ENCODE measurements at places on chromosomes 2 and 18. TPM values are rescaled to one million over a fixed set of nuclear protein-coding genes. Genes with fewer than 3 reads are reported as not detected.

DNA sequence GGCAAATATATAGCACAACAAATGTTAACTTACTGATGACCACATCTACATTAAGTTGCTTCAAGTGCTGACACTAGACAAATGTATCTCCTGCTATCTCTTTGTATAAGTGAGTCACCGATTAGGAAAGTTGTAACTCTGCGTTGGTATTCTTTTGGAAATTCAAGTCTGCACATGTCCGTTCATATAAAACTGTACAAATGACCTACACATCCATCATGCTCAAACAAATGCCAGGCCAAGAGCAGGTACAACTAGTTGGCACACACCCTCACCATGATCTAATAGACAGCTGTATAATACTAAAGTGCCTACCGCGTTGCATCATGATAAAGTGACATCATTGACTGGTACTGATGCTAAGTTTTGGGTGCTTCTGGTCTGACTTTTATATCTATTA lies 141.1 kb downstream of the RBMS1 start:
- DNase-seq = no peak

GRCh38 chr2:64327510-64328414 lies 126.2 kb upstream of the LGALSL start:
- DNase-seq = peak; percentile 83

Gene DUSP11
- total RNA-seq = 27.1 TPM

Gene EPB41L3
- total RNA-seq = 61.2 TPM

- no peak for DNase-seq
Measured at GRCh38 chr18:40375837-40376236, 1579.2 kb upstream of the PIK3C3 start.

Gene GALNT13
- 14.2 TPM for total RNA-seq

Gene KLF11
- 10.7 TPM for total RNA-seq

Gene FAM237A
- total RNA-seq = not detected

Gene TUBA4B
- total RNA-seq = not detected

GRCh38 chr18:79420033-79420745 lies 24.5 kb downstream of the NFATC1 start:
- DNase-seq = no peak

DNA sequence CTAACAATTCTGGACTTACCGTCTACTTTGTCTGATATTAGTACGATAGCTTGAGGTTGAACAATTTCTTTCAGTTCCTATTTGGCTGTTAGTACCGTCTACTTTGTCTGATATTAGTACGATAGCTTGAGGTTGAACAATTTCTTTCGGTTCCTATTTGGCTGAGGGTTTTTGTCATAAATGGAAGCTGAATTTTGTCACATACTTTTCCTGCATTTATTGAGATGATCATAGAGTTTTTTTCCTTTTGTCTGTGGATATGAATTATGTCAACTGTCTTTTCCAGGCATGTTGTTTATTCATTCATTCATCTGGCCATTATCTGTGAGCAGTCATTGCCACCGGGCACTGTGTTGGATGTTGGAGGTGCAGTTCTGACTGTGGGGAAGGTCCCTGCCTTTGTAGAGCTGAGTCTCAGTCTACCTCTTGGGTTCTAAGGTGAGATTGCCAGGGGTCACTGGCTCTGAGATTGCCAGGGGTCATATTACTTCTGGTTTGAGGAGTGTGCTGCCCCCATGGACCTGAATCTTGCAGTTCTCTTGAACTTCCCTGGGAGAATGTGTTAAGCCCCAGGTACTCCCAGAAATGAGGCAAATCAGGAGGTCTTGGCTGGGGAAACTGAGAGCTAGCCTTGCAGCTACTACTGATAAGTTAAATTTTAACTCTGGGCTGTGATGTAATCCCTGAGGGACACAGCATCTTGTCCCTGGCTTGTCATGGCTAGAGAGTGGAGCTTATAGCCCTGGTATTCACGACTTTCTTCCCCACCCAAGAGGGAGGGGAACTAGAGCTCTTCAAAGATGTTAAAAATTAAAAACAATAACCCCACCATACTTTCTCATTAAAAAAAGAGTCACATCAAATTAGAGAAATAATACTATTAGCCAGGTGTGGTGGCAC lies 89.1 kb upstream of the MBOAT2 start:
- no peak for DNase-seq

Gene TRIM43
- 1.1 TPM for total RNA-seq

GRCh38 chr18:39805218-39805617 lies 2149.8 kb upstream of the PIK3C3 start:
- no peak for DNase-seq

DNA sequence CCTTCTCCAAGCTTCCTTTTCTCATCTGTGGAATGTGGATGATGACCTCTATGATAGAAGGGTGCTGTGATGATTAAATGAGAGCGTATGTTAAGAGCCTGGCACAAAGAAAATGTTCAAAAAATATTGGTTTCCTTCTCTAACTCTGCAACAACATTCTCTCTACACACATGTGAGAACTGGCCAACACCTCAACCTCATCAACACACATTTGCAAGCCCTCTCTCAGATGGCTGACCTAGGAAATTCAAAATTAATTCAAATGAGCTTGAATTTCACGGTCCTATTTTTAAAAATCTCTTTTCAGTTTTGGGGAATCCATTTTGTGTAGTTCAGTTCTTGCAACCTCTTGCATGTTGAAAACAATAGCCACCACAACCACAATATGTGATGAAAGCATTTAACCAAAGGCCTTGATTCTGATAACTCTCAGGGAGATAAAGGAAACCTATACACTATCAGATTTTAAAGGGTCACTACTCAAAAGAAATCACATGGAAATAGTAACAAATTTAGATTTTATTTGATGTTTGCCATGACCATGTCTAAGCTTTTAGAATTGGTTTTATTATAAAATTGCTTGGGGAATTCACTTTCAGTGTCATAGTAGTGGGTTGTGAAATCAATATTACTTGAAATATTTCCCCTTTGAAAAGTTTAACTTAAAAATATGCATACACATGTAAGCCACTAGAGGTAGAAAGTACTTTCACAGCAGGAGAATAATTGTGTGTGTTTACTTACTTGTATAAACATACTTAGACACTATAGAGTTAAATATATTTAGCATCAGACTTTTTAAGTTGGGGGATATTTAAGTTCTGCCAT lies 16.6 kb upstream of the NABP1 start:
- DNase-seq = no peak

Gene MRO
- total RNA-seq = 1.00 TPM

Gene NAT8
- total RNA-seq = not detected

GRCh38 chr2:44444881-44445280 lies 83.1 kb downstream of the CAMKMT start:
- no peak for DNase-seq

DNA sequence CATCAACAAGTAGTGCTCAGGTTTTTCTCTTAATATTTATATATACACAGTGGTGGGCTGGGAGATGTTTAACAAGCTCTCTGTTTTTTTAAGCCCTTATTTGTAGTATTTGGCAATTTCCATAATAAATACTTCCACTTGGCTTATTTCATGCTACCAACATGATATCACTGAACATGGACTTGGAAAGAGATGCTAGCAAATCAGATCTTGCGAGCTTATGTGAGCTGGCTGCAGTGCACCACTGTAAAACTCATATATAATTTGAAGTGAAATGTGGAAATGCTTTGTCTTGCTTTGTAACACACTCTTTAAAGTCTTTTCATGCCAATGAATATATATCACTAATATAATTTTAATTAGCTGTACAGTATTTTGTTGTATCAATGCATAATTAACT lies 155.7 kb downstream of the ALK start:
- DNase-seq = no peak

GRCh38 chr2:218883491-218884490 lies 3.1 kb downstream of the WNT10A start:
- no peak for DNase-seq

DNA sequence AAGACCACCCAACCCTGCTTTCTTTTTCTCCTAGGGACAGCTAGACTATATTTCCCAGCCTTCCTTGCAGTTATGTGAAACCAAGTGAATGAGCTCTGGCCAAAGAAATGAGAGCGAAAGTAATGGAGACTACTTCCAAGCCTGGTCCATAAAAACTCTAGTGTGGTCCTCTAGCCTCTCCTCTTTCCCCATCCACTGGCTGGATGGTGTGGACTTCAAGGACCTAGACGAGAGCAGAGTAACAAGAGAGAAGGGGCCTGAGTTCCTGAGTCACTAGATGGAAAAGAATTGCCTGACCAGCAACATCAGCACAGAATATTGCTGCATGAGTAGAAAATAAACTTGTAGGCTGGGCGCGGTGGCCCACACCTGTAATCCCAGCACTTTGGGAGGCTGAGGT lies 2.9 kb upstream of the TMSB10 start:
- no peak for DNase-seq

Gene CLEC4F
- total RNA-seq = not detected

DNA sequence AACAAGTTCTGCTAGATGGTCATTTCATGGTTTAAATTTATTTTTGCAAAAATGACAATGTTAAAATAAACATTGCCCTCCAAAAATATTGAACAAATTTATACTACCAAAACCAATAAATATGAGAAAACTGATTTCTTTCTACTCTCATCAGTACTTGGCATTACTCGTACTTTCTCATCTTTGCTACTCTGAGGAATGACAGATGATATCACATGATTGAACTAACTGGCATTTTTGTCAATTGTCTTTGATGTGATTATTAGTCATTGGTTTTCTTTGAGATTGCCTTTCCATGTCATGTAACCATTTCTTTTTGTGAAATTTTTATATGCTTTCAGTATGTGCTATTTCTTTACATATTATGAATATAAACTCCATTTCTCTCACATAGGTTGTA lies 167.0 kb upstream of the ITGA4 start:
- DNase-seq = no peak

Gene SLC4A5
- 5.9 TPM for total RNA-seq

Gene NT5C1B
- total RNA-seq = 0.09 TPM

- no peak for DNase-seq
Measured at GRCh38 chr2:222989431-222989830, 62.6 kb upstream of the KCNE4 start.

DNA sequence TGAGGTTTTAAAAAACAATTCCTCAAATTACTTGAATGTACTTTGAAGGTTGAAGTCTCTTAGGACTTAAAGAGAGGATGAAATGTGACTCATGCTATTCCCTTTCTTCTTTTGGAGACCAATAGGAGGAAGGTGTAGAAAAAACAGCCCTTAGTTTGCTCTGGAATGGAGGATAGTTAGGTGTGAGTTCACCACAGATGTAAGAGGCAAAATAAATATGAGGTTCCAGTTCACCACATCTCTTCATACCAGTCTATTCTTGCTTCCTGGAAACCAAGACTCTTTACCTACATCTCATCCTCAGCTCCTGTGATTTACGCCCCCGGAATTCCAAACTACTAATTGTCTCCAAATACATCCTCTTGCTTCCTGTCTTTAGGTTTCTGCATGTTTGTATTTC lies 77.5 kb upstream of the TTC21B start:
- DNase-seq = no peak

- DNase-seq = peak; percentile 86
Measured at GRCh38 chr2:126891681-126892500, 6.8 kb upstream of the TEX51 start.

GRCh38 chr2:197707316-197708213 lies 2.4 kb downstream of the MARS2 start:
- DNase-seq = peak; percentile 50

DNA sequence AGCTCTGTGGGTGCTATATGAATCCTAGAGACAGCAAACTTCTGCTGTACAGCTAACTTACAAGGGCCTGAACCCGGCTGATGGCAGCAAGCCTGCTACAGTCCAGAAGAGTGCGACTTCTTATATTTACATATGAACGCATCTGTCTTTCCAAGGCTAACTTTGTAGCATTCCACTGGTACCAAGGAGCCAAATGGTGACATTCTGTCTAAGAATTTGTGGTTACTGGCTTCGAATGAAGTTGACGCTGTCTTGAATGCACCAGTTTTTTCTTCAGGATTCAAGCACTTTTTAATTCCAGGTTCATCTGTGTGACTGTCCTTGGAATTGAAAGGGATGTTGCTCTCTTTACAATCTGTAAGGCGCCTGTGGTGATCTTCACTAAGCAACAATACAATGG lies 42.4 kb downstream of the THUMPD2 start:
- no peak for DNase-seq

Gene TNS1
- total RNA-seq = 18.7 TPM

DNA sequence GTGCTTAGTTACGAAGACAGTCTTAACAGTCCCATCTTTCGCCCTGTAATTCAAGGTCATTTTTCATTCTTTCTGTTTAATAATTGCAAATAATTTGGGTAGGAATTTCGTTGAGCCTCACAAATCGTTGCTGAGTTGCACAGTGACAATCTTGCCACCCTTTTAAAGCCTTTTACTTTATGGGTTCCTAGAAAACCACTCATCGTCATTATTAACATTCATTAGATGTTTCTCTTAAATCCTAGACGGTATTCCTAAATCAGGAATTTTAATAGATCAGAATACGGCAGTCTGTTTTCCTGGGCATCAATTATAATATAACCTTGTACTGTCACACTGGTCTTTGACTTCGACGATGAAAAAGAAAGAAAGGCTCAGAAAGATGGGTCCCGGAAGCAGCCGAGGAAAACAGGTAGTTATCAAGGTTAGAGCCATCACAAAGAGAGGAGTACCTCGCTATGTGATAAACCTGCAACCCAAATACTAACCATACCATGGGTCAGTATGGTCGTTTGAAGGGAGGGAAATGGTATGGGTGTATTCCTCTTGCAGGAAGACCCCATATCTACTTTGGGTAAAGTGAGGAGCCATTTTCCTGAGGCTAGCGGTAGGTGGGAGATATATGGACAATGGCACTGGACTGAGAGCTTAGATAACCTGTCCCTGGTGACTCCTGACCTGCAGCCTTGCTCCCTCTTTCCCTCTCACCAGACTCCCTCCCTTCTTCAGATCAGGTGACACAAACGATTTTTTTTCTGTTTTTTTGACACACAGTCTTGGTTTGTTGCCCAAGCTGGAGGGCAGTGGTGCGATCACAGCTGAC lies 981 bp upstream of the SF3B1 start:
- no peak for DNase-seq

Measured in cerebellum (tissue), 4 donors.